ENCODE measurements at places on chromosomes 1 and 21.

GRCh38 chr1:16207318-16208269 is 4.9 kb downstream of the ARHGEF19 start:
- peak; percentile 44 for DNase-seq

GRCh38 chr1:21308847-21309652 is 18.8 kb upstream of the ECE1 start:
- no peak for DNase-seq

DNA sequence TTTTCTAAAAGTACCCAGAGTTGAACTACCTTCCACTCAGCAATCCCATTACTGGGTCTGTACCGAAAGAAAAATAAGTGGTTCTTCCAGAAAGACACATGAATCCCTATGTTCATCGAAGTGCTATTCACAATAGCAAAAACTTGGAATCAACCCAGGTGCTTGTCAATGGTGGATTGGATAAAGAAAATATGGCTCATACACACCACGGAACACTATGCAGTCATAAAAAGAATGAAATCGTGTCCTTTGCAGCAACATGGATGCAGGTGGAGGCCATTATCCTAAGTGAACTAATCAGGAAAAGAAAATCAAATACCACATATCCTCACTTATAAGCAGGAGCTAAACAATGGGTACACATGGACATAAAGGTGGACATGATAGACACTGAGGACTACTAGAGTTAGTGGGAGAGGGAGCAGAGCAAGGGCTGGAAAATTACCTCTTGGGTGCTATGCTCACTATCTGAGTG is 32.9 kb upstream of the JUN start:
- DNase-seq = no peak

- DNase-seq = no peak
Observed at GRCh38 chr1:184276416-184276815, 110.4 kb upstream of the C1orf21 start.

- no peak for DNase-seq
Observed at GRCh38 chr1:215052256-215053015, 30.1 kb upstream of the KCNK2 start.

DNA sequence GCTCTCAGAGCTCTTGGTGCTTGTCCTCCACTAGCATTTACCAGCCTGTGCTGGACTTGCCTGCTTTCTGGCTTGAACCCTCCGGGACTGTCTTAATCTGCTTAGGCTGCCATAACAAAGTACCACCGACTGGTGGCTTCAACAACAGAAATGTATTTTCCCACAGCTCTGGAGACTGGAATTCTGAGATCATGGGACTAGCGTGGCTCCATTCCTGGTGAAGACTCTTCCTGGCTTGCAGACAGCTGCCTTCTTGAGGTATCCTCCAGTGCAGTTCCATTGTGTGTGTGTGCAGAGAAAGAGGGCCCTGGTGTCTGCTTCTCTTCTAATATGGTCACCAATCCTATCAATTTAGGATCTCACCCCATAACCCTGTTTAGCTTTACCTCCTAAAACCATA is 22.0 kb upstream of the RCAN1 start:
- no peak for DNase-seq

DNA sequence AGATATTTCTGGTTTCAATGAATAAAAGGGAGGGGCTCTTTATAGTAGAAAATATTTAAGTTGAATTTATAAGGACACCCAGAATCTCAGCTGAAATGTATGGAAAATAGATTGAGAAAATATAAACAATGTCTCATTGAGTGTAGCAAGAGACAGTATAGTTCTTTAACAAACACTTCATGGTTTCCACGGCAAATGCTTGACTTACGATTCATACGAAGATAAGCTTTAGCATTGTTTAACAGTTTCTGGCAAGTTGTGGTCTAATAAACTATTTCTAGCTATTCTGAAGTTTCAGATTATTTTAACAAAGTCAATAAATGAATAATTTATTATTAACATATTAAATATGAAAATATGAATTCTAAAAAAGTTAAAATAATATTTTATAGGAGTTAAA is 1419.4 kb downstream of the KCNT2 start:
- no peak for DNase-seq

GRCh38 chr1:40130892-40131291 is 30.3 kb upstream of the RLF start:
- DNase-seq = no peak

DNA sequence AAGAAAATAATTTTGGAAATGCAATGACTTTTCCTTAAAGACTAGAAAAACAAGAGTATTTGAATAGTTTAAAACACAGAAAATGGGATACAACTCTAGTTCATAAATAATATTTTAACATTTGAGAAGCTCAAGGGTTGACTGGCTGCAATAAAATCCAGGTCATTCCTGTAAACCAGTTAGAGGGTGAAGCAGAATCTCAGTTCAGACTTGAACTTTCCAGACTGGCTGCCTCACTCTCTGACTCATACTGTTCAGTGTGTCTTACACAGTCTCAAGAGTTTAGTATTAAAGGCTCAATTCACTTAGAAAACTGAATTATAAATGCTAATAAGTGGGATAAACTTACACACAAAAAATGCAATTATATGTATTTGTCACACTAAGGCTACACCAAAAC is 89.9 kb downstream of the RAVER2 start:
- no peak for DNase-seq

DNA sequence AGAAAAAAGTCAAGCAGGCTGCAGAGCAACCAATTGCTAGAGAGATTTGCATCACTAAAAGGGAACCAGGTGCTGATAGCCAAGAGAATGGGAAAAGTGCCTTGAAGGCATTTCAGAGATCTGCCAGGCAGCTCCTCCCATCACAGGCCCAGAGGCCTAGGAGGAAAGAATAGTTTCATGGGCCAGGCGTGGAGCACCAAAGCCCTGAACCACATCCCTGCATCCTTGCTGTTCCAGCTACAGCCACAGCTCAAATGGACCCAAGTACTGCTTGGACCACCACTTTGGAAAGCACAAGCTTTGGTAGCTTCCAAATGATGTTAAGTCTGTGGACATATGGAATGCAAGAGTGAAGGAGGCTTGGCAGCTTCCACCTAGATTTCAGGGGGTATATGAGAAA is 29.7 kb upstream of the ZSWIM5 start:
- DNase-seq = no peak

DNA sequence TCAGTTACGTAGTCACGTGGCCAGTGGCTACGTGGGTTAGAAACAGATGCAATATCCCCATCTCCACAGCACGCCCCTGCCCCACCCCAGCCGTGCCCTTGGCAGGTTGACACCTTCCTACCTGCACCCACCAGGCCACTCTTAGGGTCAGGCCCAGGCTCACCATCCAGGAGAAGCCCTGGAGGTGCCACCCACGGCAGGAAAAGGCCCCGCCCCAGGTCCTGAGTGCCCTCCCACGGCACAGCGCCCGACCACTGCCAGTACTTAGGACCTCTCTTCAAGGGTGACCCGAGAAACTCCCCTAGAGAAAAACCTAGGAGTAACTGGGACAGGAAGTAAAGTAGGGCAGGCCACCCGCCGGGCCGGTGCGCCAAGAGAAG is 1.5 kb downstream of the C1orf35 start:
- DNase-seq = no peak

GRCh38 chr1:54409156-54410142 is 3.3 kb upstream of the SSBP3 start:
- no peak for DNase-seq

Data from NCI-H2227 treated with DMSO at 0.1 percent for 48 hours (cell line).